Dermis lymphatic vessel endothelial cell (primary cell): ENCODE measurements at places on chromosomes 5 and 9. TPM values are rescaled to one million over a fixed set of nuclear protein-coding genes. Genes with fewer than 3 reads are reported as not detected.

SMIM33 gene
- not detected in 2 replicates for total RNA-seq

BTNL3 gene
- total RNA-seq: under 0.01 TPM in 2 replicates

AFAP1L1 gene
- 226 and 255 TPM in 2 replicates for total RNA-seq

ARID3C gene
- total RNA-seq: under 0.01 and 0.09 TPM in 2 replicates

PTGDS gene
- total RNA-seq: 0.43 and 2.8 TPM in 2 replicates

SURF6 gene
- 8.0 and 10.5 TPM in 2 replicates for total RNA-seq

CBY3 gene
- 0.09 and 0.43 TPM in 2 replicates for total RNA-seq

NUTM2G gene
- total RNA-seq: not detected in 2 replicates

NRARP gene
- 23.0 and 41.4 TPM in 2 replicates for total RNA-seq

OCLN gene
- total RNA-seq: 0.43 and 1.5 TPM in 2 replicates

DPYSL3 gene
- 18.3 and 28.7 TPM in 2 replicates for total RNA-seq

WDR38 gene
- not detected in 2 replicates for total RNA-seq

TLX3 gene
- not detected in 2 replicates for total RNA-seq

PCDHGB1 gene
- 0.76 and 1.6 TPM in 2 replicates for total RNA-seq

RAB3C gene
- 0.09 TPM in 1 of 2 replicates, not detected in the other for total RNA-seq

PRR16 gene
- total RNA-seq: under 0.01 and 0.11 TPM in 2 replicates

ECM2 gene
- total RNA-seq: under 0.01 TPM in 1 of 2 replicates, not detected in the other

COL27A1 gene
- 0.22 and 0.69 TPM in 2 replicates for total RNA-seq

PLPP7 gene
- 2.1 and 2.6 TPM in 2 replicates for total RNA-seq

EEIG1 gene
- total RNA-seq: 28.2 and 62.7 TPM in 2 replicates

CSF1R gene
- total RNA-seq: not detected in 2 replicates

SWI5 gene
- total RNA-seq: 14.7 and 16.2 TPM in 2 replicates

PCDHB6 gene
- total RNA-seq: 0.09 and 0.11 TPM in 2 replicates

TIFAB gene
- not detected in 2 replicates for total RNA-seq

FAM78A gene
- 2.8 and 3.7 TPM in 2 replicates for total RNA-seq

BAAT gene
- total RNA-seq: under 0.01 TPM in 1 of 2 replicates, not detected in the other

MINAR2 gene
- not detected in 2 replicates for total RNA-seq

NR2F1-AS1 gene
- 31.0 and 31.4 TPM in 2 replicates for total RNA-seq

PRSS3 gene
- 1.1 and 2.1 TPM in 2 replicates for total RNA-seq

FBP2 gene
- not detected in 2 replicates for total RNA-seq

DAB2 gene
- total RNA-seq: 118 and 129 TPM in 2 replicates

CACNA1B gene
- total RNA-seq: 0.09 and 0.11 TPM in 2 replicates

CEL gene
- total RNA-seq: 0.09 TPM in 1 of 2 replicates, not detected in the other

NEUROG1 gene
- total RNA-seq: not detected in 2 replicates

DDX4 gene
- total RNA-seq: not detected in 2 replicates
